ENCODE measurements at places on chromosomes 1 and 21. TPM values are rescaled to one million over a fixed set of nuclear protein-coding genes. Genes with fewer than 3 reads are reported as not detected.

FCRL4 gene
- total RNA-seq, result not detected

CHD5 gene
- 0.13 TPM for total RNA-seq

SH3BGR gene
- total RNA-seq, result 5.7 TPM

IL10 gene
- 0.13 TPM for total RNA-seq

ASTN1 gene
- total RNA-seq, result under 0.01 TPM

MMEL1 gene
- total RNA-seq, result 0.75 TPM

B3GALT2 gene
- total RNA-seq, result 0.25 TPM

OR2T35 gene
- not detected for total RNA-seq

PRELP gene
- total RNA-seq, result 2.7 TPM

HDAC1 gene
- total RNA-seq, result 113 TPM

GALE gene
- total RNA-seq, result 29.3 TPM

TBX15 gene
- total RNA-seq, result 0.25 TPM

PDZK1 gene
- 0.75 TPM for total RNA-seq

PCP4L1 gene
- not detected for total RNA-seq

TTLL10 gene
- total RNA-seq, result not detected
